ENCODE measurements at places on chromosomes 2 and 18.

DNA sequence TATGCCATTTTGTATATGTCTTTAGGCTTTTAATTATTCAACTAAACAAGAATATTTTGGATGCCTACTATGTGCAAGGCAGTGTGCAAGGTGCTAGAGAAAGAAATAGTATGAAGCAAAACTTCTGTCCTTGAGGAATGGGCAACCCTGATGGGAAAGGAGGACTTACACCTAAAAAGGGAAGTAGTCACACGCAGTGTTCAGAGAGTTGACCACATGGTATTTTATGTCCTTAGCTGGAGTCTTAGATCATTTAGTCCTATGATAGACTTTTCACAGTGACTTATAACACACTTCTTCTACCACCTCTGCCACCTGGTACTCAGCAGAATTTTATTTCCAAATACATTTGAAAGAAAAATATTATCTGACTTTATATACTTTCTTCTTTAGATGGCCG is 291.6 kb downstream of the PLCL1 start:
- DNase-seq, result no peak

GRCh38 chr18:44958455-44958854 is 277.8 kb downstream of the SETBP1 start:
- DNase-seq, result no peak

GRCh38 chr2:143907801-143908200 is 612.1 kb downstream of the ZEB2 start:
- no peak for DNase-seq

DNA sequence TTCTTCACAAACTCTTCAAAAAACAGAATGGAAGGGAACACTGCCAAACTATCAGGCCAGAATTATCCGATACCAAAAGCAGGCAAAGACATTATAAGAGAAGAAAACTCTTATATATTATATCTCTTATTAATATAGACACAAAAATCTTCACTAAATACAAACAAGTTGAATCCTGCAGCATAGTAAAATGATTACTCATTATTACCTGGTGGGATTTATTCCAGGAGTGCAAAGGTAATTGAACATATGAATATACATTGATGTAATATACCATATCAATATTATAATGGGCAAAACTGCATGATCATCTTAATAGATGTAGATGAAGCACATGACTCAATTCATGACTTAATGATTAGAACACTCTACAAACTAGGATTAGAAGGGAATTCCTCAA is 25.1 kb downstream of the ABCB11 start:
- DNase-seq, result no peak

GRCh38 chr18:79918615-79919011 is 32.8 kb downstream of the SLC66A2 start:
- DNase-seq, result no peak

DNA sequence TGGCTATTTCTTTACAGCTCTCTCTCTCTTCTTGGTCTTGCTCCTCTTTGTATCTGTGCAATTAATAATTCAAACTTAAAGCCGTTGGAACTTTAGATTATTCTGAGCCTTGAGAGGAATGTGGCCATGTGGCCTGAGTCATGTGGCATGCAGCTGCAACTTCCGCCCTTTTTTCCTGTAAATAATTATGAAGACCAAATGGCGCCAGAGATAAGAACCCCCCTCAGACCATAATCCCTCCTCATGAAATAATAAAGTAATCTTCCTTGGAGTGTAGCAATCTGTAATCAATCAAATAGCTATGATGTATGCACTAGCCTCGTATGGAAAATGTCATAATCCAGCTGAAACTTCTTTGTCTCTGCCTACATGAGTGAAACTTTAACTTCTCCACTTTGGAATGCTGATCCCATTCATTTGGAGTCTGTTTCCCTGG is 13.5 kb upstream of the TWSG1 start:
- DNase-seq, result no peak

DNA sequence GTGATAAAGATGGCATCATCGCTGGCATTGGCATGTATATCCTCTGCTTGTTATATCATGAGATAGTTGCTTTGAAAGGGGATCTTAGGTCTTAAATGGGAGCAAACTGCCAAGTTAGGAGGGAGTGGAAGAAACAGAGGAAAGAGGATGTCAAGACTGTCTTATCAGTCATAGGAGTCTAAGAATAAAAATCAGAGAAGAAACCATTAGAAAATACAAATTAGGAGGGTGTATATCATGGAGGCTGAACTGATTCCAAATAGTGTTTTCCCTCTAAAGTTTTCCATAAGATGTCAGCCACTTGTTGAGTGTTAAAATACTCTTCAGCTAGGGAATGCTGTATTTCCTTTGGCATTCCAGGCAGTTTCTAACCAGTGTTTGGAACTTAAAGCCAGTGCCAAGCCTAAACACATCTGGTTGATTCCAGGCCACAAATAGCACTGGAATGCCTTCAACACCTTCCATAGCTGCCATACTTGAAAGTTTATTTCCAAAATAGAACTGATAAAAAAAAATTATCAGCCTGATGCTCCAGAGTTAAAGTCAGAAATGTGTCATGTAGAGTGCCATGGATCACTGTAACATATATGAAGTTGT is 129.4 kb downstream of the ZEB2 start:
- no peak for DNase-seq

DNA sequence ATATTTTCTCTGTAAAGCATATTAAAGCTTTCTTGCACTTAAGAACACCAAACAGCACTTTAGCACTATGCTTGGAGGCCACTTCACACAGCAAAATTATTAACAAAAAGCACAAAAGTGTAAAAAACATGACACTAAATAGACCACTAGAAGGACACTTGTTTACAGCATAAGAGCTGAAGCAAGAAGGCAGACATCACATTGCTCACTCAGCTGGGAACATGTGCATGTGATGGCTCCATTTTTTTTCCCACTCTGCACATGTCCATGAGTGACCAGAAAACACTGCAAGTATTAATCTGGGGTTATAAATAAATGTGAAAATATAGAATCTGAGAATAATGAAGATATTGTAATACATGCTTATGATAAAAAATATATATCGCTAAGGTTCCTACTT is 103.1 kb upstream of the MAPRE2 start:
- no peak for DNase-seq

DNA sequence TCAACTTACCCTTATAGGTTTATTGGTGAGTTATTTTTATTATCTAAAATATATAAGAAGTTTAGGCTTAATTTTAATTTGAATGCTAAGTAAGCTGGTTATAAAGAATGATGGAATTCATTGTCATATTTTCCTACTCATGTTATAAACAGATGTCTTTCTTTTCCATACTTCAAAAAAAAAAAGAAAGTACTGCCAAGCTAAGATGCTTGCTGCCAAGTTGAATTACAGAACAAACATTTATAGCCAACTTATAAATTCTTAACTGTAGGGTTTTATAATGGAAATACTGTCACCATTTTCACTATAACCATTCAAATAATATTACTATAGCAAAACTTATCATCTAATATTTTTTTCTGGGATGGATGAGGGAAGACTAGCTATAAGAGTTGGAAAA is 676.0 kb downstream of the NRXN1 start:
- DNase-seq, result no peak

DNA sequence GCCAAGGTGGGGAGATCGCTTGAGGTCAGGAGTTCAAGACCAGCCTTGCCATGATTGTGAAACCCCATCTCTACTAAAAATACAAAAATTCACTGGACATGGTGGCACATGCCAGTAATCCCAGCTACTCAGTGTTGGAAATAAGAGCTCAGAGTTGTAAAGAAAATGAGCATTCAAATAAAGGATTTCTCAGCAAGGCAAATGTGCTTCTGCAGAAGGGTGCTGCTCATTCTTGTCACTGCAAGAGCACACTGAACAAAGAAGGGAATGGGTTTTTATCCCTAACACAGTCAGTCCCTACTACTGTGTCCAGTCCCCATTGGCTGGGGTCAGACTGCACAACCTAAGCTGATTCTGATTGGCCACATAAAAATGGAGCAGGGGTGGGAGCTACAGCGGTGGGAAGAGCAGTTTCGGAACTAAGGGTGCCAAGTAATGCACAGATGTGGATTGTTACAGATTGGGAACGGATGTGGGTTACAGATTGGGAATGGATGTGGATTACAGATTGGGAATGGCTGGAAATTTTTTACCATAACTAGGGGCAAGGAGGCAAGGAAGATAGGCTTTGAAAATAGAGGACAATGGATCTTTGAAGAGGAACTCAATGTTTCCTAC is 31.1 kb upstream of the TRAPPC8 start:
- no peak for DNase-seq

DNA sequence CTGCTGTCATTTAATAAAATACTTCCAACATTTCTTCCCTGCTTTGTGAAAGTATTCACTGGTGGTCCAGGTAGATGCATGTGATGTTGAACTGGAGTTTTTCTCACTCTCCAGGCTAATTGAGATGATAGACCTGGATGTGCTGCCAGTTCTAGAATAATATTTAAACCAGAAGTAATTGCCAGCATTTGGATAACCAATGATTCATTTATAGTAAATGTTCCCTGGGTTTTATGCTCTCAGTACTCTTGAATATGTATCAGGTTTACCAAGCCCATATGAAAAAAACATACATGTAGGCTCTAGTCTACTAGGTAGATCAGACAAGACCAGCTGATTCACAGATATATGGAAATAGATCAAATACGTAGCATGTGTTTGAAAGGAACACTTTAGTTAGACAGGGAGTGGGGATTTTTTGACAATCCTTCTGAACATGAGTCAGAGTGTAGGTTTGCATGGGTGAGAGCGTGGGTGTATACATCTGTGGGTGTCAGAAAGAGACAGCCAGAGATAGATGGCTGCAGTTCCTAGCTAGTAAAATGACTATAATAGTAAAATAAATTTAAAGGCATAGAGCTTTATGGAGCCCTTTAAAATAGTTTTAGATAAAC is 115.1 kb downstream of the NAB1 start:
- no peak for DNase-seq

- DNase-seq, result no peak
Measured at GRCh38 chr18:59155153-59155552, 15.5 kb downstream of the SEC11C start.

DNA sequence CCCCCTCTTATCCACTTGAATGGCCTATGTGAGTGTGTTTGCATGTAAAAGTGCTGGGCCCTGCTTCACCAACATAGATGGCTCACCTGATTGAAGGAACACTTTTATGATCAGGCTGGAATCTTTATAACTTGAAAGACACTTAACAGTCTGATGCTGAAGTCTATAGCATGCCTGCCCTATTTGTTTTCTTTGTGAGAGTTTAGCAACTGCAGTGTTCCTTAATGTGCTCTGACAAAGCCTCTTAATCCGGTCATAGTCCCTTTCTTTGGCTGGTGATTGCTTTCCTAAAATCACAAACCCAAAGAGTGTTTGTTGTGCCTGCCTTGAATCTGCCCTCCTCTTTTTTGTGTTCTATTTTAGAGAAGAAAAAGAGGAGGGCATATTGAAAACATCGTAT is 1382.8 kb upstream of the CELF4 start:
- DNase-seq, result no peak

GRCh38 chr18:53665701-53666100 is 558.8 kb downstream of the MBD2 start:
- no peak for DNase-seq

GRCh38 chr18:9135912-9136314 is 668 bp upstream of the ANKRD12 start:
- peak; percentile 57 for DNase-seq

DNA sequence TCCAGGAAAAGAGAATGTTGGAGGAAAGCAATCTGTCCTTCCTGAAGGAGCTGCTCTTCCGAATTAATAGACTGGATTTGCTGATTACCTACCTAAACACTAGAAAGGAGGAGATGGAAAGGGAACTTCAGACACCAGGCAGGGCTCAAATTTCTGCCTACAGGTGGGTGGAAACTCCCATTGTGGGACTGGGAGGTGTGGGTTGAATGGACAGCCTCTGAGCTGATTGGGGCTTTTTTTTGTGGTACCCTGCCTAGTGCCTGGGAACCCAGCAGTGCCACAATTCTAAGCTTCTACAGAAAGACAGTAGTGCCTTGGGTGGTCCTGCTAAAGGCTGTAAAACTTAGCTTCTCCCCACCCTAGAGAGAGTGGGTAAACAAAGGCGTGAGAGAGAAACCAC is 6.3 kb downstream of the CASP8 start:
- no peak for DNase-seq

GRCh38 chr2:50729306-50730049 is 302.5 kb downstream of the NRXN1 start:
- DNase-seq, result no peak

DNA sequence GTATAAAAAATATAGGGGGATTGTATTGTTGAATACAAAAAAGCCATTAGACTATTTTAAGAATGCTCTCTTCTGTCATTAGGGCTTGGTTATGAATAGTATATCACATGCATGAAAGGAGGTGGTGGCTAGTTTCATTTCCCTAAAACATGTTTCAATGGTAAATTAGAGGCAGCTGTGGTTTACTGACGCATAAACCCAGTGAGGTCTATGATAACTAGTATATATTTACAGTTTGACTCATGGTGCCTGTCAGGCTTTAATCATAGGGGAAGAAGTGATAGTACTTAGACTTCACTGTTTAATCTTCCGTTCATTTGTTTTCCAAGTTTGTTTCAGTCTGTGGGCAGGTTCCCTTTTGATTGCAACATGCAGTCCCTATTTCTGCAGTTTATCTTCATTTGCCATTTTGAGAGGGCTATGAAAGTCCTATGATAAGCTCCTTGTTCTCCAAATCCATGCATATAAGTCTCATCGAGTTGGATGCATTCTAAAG is 55.1 kb upstream of the MAP4K3 start:
- DNase-seq, result no peak

GRCh38 chr2:196226058-196226706 is 54.8 kb upstream of the STK17B start:
- DNase-seq, result no peak

- no peak for DNase-seq
Measured at GRCh38 chr2:118697781-118698180, 149.7 kb downstream of the EN1 start.

DNA sequence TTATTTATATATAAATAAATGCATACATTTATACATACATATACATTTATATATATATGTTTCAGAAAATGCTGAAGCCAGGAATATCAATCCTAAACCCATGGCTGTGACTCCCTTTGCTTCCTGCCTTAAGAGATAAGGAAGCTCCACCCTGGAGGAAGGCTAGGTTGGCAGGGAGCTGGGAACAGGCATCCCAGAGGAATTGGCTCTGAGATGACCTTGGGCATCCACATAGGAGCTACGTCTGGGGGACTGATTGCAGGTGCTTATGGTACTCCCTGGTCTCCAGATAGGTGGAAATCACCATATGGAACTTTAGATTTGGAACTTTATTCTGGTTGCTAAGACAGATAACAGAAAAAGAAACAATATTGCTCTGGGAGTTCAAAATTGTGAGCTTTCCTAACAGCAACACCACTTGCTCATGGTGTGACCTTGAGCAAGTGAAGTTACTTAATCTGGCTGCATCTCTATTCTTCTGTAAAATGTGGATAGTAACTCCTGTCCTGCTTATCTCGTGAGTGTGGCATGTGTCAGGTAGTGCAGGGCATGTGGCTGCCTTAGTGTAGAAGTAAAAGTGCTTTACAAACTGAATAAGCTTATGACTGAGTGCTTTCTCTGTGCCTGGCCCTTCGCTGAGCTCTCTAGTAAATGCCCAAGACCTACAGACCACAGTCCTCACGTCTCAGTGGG is 341.0 kb downstream of the MEIS1 start:
- no peak for DNase-seq

Measured in hematopoietic multipotent progenitor cell treated with erythropoietin and hydrocortisone succinate and interleukin-3 and kit ligand, for 15 days (in vitro differentiated cells).